Stimulated activated CD8-positive, alpha-beta memory T cell treated with anti-CD3 and anti-CD28 coated beads, Interleukin-15, amount 100 ng/mL, for 24 hours (primary cell): ENCODE measurements at places on chromosomes 4 and X.

- DNase-seq: peak; percentile 26
Measured at GRCh38 chrX:11787564-11787963, 29.5 kb downstream of the MSL3 start.

- no peak for DNase-seq
Measured at GRCh38 chrX:120244395-120244734, 6.2 kb upstream of the ZBTB33 start.

DNA sequence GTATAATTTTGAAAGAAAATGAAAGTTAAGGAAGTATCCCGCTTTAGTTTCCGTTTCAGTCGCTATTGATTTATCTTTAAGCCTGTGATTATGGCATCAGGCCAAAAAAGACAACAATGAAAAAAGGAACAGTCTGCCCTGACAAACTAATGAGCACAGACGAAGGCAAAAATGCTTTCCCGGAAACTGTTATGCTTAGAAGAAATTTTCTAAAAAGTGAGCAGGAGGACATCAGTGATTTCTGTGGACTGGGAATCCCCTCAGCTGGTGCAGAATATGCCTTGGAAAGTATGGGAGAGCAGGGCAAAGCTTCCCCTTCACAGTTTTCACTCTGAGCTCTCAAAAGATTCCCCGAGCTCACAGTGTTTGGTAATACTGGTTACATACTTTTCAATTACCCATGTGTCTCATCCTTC, 5.1 kb upstream of the CXCL10 start:
- DNase-seq: no peak

- no peak for DNase-seq
Measured at GRCh38 chr4:82614838-82615449, 53.2 kb upstream of the TMEM150C start.

DNA sequence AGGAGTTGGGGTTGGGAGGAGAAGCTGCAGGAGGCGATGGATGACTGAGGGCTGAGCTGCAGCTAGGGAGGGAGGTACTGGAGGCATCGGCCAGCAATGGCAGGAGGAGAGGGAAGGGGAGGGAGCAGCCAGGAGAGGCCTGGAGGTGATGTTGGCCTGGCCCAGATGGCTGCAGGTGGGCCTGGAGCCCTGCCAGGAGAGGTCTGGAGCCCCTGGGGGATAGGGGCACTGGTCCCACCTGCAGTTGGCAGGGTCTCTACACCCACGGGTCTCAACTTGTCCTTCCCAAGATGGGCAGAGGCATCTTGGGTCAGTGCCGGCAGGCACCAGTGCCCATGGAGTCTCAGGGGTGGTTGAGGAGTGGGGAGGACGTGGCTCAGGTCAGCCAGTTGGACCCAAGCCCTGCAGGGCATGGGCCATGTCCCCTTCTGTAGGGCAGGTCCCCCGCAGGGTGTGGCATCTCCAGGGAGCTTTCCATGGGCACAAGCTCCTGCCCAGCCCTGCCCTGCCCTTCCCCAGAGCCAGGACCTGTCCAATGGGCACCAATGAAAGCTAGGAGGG, 2.7 kb upstream of the MXD4 start:
- no peak for DNase-seq

GRCh38 chrX:77450996-77451395, 3.8 kb downstream of the FGF16 start:
- no peak for DNase-seq
